CD4-positive, alpha-beta T cell treated with Interleukin-17A for 1 hour (primary cell): ENCODE measurements at places on chromosomes 5 and 9.
A peak's percentile ranks its signal among the peaks of the same experiment; 100 is the strongest.

GRCh38 chr9:911005-911404 lies 65.5 kb upstream of the DMRT3 start:
- no peak for DNase-seq

- peak; percentile 57 for DNase-seq
Observed at GRCh38 chr9:35258660-35259474, 97.1 kb downstream of the UNC13B start.

DNA sequence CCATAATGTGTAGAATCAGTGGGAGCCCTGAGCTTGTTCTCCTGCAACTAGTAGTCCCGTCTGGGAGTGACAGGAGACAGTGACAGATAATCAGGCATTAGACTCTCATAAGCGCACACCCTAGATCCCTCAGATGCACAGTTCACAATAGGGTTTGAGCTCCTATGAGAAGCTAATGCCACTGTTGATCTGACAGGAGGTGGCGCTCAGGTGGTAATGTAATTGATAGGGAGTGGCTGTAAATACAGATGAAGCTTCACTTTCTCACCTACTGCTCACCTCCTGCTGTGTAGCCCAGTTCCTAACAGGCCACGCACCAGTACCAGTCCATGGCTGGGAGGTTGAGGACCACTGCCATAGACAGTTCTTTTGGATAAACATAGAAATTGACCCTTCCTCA lies 188.7 kb downstream of the ROR2 start:
- no peak for DNase-seq

GRCh38 chr9:15824310-15824709 lies 271.5 kb downstream of the CCDC171 start:
- DNase-seq: no peak

GRCh38 chr9:117233016-117233415 lies 181.8 kb downstream of the ASTN2 start:
- DNase-seq: no peak

DNA sequence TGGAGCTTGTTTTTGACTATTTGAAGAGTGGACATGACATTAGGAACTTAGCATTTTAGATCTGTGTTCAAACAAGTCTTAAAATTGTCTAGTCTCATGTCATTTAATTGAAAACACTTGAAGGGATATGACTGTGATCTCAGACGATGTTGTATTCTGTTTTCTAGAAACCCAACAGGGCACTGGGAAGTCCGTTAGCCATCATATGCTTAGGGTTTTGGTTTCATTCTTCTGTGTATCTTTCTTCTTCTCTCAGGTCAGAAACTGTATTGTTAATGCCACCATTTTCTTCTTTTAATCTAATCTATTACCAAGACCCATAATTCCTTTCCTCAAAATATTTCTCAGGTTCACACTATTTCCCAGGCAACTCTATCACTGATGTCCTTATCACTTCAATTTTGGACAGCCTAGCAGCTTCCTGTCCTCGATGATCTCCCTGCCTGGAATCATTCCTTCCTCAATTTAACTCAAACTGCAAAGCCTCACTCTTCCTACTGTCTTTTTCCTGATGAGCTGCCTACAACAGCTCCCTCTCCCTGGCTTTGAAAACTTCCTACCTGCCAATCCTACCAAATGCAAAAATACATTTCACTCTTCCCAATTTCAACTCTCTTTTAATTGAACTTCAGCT lies 77.7 kb downstream of the MEF2C start:
- DNase-seq: no peak

DNA sequence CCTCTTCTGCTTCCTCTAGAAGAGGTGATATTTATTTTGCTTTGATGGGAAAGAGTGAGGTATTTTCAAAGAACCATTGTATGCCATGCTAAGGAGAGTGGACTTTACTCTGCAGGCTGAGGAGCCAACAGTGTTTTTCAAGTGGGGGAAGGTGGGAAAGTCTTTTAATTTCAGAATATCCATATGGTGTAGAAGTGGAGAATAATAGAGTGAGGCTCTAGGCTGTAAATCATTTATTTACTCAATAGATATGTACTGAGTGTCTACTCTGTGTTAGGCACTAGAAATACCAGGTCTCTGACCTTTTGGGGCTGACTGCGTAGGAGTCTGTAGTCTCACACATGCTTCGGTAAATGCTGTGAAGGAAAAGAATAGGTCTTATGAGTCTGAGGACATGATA lies 30.7 kb upstream of the TENT2 start:
- no peak for DNase-seq

DNA sequence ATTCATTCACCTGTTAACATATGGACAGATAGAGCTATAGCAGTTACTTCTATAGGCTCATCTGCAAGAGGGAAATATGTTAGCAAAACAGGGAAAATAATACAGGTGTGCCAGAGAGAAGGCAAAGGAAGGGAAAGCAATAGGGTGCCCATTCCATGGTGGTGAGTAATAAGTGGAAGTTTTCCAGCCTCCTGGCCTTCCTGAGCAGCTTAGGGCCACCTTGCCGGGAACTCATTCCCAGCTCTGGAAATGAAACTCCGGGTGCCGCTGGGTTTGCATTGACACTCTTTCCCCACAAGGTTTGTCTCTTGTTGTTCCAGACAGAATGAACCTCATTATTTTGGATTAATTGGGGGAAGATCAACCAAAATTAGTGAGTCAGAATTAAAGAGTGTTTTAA lies 58.4 kb downstream of the SLC1A3 start:
- DNase-seq: no peak

DNA sequence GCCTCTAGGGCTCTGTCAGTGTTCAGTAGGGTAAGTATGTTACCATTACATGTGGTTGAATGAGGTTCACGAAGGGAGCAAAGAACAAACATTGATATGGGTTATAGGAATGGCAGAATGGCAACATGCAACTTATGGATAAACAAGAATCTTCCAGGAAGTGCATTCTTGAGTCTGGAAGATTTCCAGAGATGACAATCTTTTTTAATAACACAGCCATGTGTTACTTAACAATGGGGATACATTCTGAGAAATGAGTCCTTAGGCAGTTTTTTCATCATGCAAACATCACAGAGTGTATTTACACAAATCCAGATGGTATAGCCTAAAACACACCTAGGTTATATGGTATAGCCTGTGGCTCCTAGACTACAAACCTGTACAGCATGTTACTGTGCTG lies 9.1 kb upstream of the SLC28A3 start:
- no peak for DNase-seq

DNA sequence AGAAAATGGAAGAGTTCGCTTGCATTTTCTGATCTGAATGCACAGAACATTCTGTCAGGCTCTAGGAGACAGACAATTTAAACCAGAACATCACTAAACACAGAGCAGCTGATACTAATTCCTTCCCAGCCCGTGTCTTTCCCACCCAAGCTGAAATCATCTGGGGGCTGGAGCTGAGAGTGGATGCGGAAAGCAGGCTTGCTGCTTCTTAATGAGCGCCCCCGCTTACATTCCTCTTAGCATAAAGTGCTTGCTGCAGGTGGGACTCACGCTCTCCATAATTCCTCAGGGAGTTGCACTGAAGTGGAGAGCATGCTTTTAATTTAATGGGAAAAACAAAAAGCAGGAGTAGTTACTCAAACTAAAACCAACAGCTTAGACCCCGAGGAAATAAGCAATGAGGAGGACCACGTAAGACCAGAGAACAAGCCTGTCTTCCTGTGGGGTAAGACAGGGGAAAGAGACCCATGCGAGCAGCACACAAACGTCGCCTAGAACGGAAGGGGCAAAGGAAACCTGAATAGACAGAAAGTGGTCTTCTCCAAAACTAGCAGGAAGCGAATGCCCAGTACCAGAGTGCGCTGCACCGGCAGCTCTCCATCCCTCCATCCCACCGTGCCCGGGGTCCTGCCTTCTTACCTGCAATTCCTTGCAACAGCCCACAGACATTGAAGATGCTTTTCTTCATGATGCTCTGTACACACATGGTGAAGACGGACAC lies 139.3 kb downstream of the LHFPL2 start:
- DNase-seq: no peak

DNA sequence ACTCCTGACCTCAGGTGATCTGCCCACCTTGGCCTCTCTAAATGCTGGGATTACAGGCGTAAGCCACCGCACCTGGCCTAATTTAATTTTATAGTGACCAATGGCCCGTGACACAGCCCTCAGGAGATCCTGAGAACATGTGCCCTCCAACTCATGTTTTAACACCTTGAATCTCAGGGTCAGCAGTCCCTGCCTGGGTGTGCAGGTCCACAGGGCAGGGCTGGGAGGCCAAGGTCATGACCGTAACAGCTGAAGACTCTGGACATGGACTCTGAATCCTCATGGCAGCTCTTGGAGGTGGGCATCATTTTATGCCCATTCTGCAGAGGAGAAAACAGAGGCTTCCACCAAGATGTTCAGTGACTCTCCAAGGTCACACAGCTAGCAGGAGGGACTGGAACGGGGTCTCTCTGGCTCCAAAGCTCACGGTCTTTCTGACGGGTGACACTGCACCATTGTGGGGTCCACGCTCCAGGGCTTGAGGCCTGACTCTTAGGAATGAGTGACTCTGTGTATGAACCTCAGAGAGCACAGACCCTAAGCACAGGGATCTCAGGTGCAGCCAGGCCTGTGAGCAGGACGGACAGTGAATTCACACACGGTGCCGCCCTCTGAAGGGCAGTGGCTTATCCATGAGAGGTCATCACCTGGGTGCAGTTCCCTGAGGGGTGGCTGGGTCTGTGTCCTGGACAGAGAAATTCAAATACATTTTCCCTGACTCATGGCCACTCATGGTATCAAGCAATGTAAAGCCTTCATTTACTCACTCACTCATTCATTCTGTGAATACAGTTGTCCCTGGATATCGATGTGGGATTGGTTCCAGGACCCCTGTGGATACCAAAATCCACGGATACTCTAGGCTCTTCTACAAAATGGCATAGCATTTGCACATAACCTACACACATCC lies 32.8 kb upstream of the LAMC3 start:
- no peak for DNase-seq

- DNase-seq: peak; percentile 21
Observed at GRCh38 chr9:129111528-129112151, 425 bp downstream of the PTPA start.

DNA sequence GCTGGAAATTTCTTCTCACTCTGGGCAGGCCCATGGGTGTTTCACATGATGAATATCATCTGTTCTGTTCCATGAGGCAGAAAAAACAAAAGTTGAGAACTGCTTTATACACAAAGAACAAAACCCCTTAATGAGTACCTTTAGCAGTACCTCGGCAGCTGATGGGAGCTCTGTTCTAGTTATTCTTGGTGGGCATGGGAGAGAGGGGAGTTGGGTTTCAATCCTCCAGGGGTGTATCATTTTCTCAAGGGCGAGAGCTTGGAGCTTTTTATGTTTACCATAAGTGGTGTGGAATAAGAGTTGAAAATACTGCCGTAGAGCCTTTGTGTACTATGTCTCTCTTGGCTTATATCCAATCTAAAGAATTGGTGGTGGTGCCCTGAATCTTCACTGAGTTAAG lies 103.3 kb upstream of the ZNF608 start:
- DNase-seq: no peak

- DNase-seq: no peak
Observed at GRCh38 chr9:22169727-22170503, 160.8 kb upstream of the CDKN2B start.

DNA sequence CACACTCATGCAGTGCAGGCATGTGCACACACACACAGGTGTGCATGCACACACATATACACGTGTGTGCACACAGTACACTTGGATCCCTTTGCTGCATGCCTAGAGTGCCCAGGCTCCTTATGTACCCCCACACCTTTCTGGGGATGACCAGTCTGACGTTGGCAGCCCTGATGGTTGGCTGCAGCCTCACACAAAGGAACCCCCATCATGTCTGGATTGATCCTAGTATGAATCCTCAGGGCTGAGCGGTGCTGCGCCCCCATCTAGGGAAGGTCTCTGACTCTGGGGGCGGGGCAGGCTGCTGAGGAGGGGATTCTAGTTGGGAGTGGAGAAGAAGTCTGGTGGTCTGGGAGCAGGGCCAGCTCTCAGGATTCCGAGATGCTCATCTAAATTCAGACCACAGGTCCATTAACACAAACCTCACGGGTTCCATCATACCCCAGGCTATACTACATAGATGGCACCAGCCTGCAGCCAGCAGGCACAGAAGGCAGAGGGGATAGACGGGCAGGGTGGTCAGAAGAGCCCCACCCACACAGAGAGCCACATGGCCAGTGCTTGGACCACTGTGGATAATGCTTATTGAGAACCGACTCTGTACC lies 50.5 kb upstream of the OLFM1 start:
- DNase-seq: no peak

DNA sequence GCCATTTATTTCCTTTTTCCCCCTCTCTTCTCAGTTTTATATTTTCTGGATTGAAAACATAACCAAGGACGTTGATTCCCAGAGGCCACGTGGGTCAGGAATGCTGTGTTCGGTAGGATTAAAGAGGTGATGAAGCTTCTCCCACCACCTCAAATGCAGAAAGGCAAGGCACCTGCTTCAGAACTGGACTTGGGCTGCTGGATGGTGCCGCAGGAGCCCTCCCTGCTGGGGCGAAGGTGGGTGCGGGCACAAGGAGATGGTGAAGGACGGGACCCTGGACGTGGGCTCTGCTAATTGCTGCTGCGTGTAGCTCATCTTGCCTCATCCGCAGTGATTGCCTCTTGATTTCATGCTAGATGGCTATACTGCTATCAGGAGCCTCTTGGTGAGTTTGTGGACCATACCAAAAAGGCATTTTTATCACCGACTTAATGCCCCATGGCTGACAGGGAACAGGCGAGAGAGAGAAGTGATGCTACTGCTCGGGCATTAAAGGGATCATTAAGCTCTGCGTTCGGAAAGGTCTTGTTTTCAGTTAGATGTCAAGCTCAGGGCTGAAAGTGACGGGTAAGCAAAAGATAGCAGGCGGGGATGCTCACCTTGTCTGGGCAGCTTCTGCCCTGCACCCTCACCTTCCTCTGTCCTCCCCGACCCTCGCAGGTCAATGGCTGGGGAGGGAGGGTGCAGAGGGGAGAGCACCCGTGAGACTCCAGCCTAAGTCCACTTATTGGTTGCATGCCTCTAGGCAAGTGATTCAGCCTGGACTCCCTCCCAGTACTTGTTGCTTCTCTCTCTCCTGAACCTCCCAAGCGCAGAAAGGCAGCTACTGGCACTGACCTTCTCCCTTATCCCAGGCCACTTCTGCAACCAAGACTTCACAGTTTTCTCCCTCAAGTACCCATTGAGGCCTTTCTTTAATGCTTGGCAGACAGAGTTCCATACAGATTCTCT lies 71.6 kb upstream of the FSTL4 start:
- DNase-seq: no peak

DNA sequence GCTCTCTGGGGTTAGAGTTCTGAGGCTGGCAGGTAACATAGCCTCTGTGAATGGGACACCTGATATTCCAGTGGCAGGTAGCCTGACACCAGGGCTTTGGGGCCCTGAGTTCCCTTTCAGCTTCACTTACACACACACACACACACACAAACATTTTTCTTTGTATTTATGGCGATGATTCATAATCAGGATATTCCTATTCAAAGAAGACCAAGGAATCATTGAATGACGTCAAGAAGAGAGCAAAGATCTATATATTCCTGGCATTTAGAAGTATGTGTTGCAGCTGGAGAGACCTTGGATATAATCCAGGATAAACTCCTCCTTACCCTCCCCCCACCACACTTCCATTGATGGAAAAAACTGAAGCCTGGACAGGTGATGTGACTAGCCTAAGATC lies 7.9 kb upstream of the ENTREP1 start:
- DNase-seq: no peak

- no peak for DNase-seq
Observed at GRCh38 chr5:90279091-90279490, 130.5 kb downstream of the CETN3 start.
